ENCODE measurements at places on chromosomes 3 and 15.

DNA sequence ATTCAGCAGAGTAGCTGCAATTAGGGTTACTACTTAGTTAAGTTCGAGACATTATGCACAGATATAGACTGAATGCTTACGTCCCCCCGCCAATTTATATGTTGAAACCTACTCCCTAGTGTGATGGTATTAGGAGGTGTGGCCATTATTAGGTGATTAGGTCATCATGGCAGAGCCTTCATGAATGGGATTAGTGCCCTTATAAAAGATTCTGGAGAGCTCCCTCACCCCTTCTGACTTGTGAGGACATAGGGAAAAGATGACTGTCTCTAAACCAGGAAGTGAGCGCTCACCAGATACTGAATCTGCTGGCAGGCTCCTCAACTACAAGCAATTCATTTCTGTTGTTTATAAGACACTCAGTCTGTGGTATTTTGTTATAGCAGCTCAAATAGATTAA lies 25.6 kb upstream of the TEX9 start:
- no peak for DNase-seq

DNA sequence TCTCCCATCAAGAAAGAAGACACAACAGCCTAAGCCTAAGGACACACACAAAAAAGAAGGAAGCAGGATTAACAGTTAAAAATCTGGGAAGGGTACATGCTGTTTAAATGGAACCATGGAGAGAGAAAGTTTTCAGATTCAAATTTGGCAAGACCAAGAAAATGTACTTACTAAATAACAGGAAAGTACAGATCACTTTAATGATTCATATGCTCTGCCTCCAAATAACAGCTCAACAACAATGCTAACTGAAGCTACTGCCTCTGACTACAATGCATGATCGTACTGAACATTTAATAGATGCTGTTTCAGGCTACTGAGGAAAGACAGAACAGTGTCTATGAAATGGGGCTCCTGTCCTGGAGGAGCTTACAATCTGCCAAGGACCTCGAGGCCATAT lies 8.4 kb upstream of the NMB start:
- DNase-seq, result no peak

- DNase-seq, result no peak
Observed at GRCh38 chr3:185585518-185585858, 607 bp upstream of the SENP2 start.

GRCh38 chr3:129036222-129037092 lies 24.1 kb upstream of the GP9 start:
- no peak for DNase-seq

GRCh38 chr3:193548406-193548805 lies 6.3 kb downstream of the ATP13A4 start:
- DNase-seq, result no peak

DNA sequence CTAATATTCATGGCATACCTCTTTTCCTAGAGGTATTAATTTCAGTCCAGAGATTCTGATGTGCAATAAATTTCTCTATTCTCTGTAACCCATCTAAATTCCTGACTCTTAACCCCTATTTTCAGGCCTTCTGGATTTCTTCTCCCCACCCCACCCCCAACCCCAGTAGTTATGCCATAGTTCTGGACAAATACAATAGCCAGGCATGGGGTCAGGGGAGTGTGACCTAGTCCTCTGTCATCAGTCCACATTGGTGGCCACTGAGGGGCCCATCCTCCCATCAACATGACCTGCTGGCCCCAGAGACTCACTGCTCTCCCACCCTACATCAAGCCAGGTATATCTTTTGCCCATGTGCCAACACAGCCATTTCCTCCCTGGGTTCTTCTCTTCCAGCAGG lies 3.8 kb upstream of the LIPC start:
- DNase-seq, result no peak

- DNase-seq, result no peak
Observed at GRCh38 chr3:45841420-45841756, 531 bp downstream of the LZTFL1 start.

DNA sequence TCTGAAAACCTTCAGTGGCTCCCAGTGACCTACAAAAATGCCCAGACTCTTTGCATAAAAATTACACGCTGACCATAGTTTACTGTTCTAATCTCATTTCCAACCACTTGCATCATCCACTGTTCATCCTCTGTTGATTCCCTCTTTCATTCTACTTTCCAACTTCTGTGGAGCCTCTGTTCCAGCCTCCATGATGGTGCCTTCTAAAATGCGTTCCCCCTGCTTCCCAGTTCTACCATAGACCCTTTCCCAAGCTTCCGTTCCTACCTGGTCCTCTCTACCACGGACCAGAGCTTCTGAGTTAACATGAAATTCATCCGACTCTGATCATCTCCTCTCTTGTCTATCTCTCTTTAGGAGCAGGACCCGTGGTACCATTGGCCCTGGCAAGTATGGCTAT lies 127.0 kb downstream of the THSD4 start:
- DNase-seq, result no peak

GRCh38 chr15:36172955-36173354 lies 406.5 kb upstream of the CDIN1 start:
- DNase-seq, result no peak

DNA sequence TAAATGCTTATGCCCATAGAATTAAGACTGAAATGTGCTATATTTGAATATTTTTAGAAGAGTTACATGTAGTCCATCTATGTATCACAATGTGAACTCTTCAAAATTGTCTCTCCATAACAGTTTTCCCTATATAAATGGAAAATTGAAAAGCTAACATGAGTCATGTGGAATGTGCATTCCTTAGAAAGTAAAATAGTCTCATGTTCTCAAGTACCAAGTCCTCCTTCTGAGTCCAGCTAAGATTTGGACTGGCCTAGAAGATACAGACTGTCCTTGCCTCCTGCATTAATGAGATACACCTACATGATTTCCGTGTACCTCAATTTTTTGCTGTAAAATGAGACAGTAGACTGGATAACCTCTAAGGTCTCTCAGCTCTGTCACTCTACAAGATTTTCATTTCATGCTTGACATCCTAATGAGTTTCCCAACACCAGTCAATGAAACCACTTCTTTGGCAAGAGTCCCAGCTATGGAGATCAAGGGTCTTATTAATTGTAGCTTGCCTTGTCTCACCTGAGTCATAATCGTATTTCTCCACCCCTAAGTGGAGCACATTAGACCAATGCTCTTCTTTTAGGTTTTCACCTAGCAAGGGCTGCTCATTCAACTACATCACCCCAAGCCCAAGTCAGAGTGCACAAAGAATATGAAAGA lies 350.6 kb upstream of the IL12A start:
- DNase-seq, result no peak

DNA sequence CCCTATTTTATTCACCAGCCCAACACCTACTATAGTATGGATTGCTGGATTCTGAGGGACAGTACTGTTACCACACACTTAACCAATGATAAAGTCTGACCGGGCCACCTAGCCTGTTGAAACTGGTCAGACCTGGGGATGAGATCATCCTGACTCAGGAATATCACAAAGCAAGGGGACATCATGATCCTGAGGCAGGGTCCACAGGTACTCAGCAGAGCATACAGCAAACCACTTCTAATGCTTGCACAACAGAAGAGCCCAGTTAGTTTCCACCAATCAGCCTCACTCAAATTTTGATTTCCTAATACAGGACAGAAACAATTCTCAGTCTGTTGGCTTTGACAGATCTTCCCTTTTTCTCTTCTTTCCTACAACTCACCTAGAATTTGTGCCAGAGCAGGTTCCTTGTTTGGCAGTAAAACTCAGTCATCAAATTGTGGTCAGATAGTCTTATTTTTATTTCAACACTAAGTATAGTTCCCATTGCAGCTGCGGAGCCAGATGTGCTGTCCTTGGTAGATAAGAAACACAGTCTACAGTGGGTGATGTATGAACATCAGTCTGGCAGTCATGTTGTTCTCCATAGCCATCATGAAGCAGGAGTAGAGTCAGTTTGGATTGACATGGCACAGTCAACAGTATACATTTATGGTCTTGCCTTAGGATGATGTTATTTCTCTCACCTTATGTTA lies 90.1 kb upstream of the PRR23C start:
- no peak for DNase-seq

GRCh38 chr15:67174864-67175573 lies 79.4 kb downstream of the AAGAB start:
- DNase-seq, result no peak

GRCh38 chr15:73924171-73924921 lies 1.9 kb upstream of the LOXL1 start:
- no peak for DNase-seq

- no peak for DNase-seq
Observed at GRCh38 chr15:65512189-65512588, 5.3 kb downstream of the DPP8 start.

DNA sequence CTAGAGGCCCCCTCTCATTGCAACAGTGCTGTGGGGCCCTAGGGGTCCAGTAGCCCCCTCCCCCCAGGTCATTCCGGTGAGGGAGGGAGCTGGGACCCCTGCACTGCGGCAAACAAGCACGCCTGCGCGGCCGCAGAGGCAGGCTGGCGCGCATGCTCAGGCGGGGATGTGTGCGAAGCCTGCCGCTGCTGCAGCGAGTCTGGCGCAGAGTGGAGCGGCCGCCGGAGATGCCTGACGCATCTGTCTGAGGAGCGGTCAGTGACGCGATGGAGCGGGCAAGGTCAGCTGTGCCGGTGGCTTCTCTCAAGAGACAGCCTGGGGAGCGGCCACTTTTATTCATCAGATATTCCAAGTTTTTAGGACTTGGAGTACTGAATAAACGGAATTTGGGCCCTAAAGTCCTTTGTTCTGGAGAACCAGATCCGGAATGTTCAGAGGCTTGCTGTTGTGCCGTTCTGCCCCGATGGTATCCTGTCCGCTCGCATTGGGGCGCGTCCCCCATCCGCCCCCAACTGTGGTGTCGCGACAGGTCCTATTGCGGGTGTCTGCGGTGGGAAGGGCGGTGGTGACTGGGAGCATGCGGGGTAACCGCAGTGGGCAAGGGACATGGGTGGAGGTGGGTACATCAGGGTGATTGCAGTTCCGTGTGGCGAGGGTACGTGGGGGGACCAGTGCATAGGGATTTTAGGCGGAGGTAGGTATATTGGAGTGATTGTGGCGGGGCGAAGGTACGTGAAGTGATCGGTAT lies at the start of the genes SNRPN and SNURF:
SNRPN (plus strand) TSS at position 205 of the 748 bp plus-strand sequence. CDS start 19,467 bp downstream, outside the sequence.
SNURF (plus strand) TSS at position 205 of the 748 bp plus-strand sequence; CDS start at position 267, 62 bp downstream.
- DNase-seq, result peak; percentile 17

- peak; percentile 57 for DNase-seq
Observed at GRCh38 chr3:185900228-185900627, 37.6 kb downstream of the TRA2B start.

- DNase-seq, result no peak
Observed at GRCh38 chr3:12363397-12364195, 74.7 kb downstream of the PPARG start.

- DNase-seq, result no peak
Observed at GRCh38 chr3:186254676-186255650, 107.1 kb downstream of the DGKG start.

DNA sequence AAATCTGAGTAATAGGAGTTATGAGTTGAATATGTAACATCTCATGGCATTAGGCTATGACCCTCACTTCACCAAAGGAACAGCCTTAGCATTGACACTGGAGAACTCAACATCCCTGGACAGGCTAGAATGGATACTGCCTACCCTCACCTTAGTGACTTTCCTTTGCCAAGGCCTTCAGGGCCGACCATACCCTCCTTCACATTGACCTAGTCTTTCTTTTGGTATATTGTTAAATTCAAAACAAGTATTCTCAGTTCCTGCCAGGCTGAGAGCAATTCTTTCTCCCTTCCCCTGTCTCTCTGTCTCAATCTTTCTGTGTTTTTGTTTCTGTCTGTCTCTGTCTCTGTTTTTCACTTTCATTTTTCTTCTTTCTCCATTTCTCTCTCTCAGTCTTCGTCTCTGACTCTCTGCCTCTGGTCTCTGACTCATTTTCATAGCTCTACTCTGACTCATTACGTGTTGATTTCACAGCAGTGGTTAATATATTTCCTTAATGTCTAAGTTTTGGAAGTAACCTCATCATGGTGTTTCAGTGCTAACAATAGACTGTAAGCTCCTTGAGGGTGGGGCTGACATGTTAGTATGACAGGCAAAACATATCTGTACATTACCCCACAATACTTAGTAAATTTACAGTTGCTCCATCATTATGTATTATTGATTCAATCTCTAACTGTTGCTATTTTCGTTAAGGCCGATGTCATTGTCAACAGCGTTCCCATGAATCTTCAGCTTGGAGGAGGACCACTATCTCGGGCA lies 32.5 kb downstream of the PARP15 start:
- DNase-seq, result peak; percentile 58

DNA sequence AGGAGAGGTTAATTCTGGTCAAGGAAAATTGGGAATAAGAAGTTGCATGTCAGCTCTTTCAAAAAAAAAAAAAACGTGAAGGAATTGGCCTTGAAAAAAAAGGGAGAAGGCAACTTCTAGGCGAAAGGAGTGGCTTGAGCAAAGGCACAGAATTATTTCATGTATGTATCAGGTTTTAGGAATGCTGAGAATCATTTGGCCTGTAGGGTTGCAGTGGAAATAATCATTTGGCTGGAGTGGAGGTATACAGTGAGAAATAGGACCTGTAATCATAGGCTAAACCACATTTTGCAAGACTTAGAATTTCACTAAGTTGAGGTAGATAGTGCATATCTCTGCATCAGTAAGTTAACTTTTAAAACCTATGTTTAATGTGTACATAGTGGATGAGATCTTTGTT lies 54.9 kb downstream of the EPHA6 start:
- DNase-seq, result no peak

All from AG04449 (cell line).